ENCODE measurements at places on chromosomes 2 and 18.

- no peak for DNase-seq
Observed at GRCh38 chr2:85503851-85504777, 34.9 kb upstream of the MAT2A start.

- DNase-seq, result no peak
Observed at GRCh38 chr2:240519396-240520129, 38.2 kb downstream of the ANKMY1 start.

GRCh38 chr18:45780568-45780967 lies 44.9 kb upstream of the SIGLEC15 start:
- DNase-seq, result no peak

- DNase-seq, result no peak
Observed at GRCh38 chr2:222179592-222179991, 119.2 kb downstream of the PAX3 start.

- peak; percentile 31 for DNase-seq
Observed at GRCh38 chr2:177758591-177759371, 313.8 kb downstream of the PDE11A start.

- no peak for DNase-seq
Observed at GRCh38 chr2:140246957-140247356, 1466.8 kb upstream of the NXPH2 start.

GRCh38 chr2:113898081-113898480 lies 8.2 kb downstream of the ACTR3 start:
- DNase-seq, result no peak

- no peak for DNase-seq
Observed at GRCh38 chr18:1914489-1914888, 656.8 kb downstream of the METTL4 start.

GRCh38 chr2:168277276-168277675 lies 29.9 kb upstream of the STK39 start:
- no peak for DNase-seq

- no peak for DNase-seq
Observed at GRCh38 chr2:240573071-240573515, 4.8 kb downstream of the RNPEPL1 start.

- no peak for DNase-seq
Observed at GRCh38 chr2:66069937-66070720, 364.8 kb upstream of the MEIS1 start.

GRCh38 chr18:74351354-74351753 lies 35.7 kb downstream of the C18orf63 start:
- DNase-seq, result no peak

GRCh38 chr18:79887181-79888000 lies 64.1 kb downstream of the SLC66A2 start:
- DNase-seq, result no peak

GRCh38 chr2:69958480-69958879 lies 3.0 kb downstream of the ASPRV1 start:
- no peak for DNase-seq

DNA sequence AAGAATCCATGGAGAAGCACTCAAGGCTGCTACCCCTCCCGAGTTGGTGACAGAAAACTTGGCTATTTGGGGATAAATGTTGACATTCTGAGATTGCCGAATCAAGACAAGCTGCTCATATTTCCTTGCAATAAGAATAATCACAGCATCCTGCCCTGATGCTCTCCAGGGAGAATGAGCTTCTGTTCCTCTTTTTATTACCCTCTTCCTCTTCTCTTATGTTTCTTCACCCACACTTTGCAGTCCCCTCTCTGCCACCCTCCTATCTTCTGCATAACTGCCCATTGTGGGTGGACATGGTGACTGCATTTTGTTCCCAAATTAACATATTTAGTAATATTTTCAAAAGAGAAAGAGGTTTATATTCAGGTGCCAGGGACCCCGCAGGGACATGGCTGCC lies 11.9 kb upstream of the MSGN1 start:
- DNase-seq, result no peak

DNA sequence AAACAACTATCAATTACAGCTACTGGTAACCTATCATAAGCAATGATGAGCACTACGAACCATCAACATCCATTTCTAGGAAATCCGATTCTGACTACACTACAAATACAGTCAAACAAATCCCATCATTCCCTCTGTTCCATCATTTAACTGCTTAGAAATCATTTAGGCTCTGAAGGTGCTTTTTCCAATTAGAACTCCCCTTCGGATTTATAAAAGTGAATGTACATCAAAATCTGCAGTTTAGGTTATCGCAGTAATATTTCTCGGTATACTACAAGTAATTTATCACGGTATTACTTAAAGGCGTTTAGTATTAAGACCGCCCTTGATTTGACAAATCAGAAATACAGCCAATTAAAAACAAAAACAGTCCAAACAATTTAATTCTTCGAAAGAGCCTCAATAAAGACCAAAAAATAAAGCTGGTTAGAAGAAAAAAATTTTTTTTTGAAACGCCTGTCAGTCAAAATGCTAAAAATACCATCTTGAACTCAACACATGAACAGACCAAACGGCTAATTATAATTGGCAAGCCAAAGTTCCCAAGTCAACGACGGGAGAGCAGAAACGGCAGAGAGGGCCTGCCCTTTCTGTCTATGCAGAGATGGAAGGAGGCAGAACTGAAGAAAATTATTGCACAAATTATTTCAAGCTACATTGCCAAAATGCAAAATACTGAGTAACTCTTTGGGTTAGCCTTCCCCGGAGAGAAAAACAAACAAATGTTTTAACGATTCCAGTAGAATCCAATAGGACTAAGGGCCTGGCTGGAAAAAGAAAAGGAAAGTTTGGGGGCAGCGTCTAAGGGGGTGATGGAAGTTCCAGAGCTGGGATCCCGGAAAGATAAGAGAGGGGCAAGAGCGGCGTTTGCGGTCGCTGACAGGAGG lies 1.2 kb downstream of the VPS54 start:
- no peak for DNase-seq

- DNase-seq, result peak; percentile 7
Observed at GRCh38 chr18:46916551-46917107, 678 bp downstream of the PIAS2 start.

- no peak for DNase-seq
Observed at GRCh38 chr2:129661935-129662334, 317.5 kb upstream of the RAB6C start.

GRCh38 chr2:27264753-27265535 lies 2.1 kb upstream of the SLC30A3 start:
- peak; percentile 76 for DNase-seq

DNA sequence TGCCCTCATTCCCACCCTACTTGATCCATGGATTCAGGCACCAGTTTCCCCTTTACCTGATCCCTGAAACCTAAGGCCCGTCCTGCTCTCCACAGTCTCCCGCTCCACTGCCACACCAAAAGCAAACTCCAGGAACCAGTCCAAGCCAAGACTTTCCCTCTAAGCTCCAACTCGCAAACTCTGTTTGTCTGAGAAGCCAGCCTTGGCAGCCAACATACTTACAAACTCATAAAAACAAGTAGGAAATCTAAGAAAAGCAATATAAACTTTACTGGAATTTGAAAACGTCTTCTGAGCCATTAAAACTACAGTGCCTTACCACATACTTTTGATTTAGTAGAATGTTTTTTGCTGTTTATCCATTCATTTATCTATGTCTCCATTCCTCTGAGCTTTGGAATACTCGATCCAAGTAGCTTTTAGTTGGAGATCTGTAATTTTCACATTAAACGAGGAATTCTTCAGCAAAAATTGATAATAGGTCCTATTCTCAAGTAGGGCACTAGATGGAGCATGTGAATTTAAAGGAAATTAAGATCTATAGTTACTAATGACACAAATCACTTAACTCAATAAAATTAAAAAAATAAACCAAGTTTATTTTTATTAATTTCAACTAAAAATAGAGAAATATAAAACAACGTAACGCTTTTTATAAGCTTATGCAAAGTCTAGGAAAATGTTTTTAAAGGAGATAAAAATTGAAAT lies 199.7 kb downstream of the MYO3B start:
- DNase-seq, result no peak

DNA sequence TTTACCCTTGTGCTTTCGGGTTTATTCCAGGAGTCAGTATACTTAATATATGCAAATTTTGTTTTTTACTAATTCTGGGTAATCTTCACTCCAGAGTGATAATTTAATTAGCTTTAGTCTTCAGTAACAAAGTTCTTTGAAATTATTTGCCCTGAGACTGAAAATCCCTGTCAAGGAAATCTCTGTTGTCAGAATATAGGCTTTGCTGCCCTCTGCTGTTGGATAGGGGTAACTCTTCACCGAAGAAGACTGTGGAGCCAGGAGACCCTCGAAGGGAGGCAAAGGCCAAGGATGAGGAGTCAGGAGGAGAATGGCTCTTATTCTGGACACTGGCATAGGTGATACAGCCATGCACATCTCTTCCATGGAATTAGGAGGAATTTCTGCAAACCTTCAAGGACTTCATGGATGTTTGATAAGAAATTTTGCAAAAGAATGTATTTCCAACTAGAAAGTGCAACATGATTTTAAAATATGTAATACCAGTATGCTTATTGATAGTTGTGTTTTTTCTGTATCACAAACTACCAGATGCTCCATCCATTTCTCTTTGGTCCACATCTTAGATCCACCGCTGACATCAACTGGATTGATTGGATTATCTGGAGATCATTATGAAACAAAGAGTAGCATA lies 182.3 kb downstream of the RDH14 start:
- DNase-seq, result peak; percentile 49

DNA sequence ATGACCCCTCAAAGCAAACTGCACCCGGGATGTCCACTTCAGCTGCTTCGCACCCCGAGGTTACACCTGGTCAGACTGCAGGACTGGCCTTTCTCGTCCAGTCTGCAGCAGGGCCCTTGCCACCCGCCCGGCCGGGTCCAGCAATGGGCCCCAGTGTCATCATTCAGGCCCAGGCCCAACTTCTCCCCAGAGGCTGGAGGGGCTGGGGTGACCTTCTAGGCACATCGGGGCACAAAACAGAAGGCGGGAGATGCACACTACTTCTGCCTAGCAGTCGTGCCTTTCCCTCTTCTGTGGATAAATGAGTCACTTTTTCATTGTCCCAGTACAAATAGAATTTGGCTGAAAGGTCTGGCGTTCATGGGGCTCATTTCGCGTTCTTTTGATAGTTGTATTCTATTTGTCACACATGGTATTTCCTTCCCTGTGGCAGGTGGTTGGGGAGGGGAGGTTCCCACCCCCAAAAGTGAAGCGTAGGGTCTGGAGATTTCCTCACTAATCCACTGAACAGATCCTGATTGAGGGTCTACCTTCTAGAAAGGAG lies 56.9 kb upstream of the ID2 start:
- no peak for DNase-seq

DNA sequence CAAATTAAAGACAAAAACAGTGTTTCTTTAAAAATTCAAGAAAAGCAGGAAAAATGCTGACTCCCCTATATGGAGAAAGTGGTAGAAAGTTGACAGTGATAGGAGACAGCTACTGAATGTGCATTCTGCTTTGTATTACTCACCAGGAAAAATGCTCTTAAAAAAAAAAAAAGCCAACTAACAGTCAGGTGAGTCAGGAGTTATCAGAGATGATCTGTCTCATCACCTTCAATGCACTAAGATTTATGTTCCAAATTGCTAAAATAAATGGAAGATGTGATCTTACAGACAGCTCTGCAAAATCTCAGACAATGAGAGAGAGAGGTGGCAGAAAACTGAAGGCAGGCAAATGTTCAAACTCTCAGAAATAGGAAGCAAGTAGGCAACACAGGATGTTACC lies 47.6 kb upstream of the ZNF521 start:
- DNase-seq, result no peak

- DNase-seq, result no peak
Observed at GRCh38 chr2:155418753-155419152, 720.3 kb downstream of the KCNJ3 start.

GRCh38 chr2:68158134-68158447 lies 403 bp downstream of the PNO1 start:
- DNase-seq, result no peak

DNA sequence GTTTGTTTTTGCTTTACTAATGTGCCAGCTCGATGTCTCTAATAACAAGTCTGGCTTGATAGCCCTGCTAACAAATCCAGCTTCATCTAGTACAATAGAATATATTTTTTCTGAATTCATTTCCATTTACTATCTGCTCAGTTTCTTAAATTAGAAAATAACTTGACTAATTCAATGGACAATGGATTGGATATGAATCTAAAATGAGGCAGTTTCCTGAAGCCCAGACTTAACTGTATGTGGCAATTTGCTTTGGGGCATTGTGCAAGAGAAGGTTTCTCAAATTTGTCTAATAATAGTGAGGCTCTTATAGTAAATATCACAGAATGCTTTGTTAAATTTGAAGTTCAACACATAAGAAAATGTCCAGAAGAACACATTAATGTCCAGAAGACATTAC lies 25.8 kb downstream of the CALCRL start:
- DNase-seq, result no peak

All from neural crest cell (in vitro differentiated cells).